Right kidney (tissue), 9 donors: ENCODE measurements at places on chromosomes 2 and 18.
A peak's percentile ranks its signal among the peaks of the same experiment; 100 is the strongest.

DNA sequence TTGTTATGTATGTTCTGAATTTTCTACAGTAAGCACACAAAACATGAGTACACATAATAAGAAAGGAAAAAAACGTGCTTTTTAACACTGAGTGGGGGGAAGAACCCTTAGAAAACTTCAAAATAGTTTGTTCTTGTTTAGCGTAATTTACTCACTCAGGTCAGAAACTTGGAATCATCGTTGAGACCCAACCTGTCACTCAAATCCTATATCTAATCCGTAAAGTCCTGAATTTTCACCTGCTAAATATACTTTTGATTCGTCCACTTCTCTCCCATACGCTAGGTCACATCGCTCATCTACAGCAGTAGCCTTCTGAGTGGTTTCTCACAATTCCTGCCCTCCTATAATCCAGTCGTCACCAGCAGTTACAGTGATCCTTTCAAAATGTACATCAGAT lies 767 bp downstream of the TPRKB start:
- no peak for DNase-seq

GRCh38 chr2:38284971-38285370 lies 92.1 kb downstream of the ATL2 start:
- no peak for DNase-seq

DNA sequence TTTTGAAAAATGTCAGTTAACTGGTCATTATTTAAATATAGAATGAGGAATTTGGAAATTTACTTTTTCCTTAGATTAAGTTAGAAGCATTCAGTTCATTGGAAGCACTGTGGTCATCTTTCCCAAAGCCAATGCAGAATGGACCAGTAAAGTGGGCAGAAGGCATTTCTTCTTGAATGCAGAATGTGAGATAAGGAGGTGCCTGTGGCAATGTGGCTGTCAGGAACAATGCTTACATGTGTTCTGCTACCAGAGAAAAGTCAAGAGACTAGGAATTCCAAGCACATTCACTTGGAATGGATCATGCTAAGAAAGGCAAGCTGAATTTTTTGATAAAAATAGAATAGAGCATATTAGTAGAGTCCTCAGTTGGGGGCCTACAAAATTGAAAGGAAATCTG lies 295.0 kb upstream of the KCNH7 start:
- no peak for DNase-seq

- no peak for DNase-seq
Measured at GRCh38 chr18:33660696-33661310, 82.8 kb downstream of the ASXL3 start.

GRCh38 chr2:48749291-48750127 lies 6.0 kb downstream of the LHCGR start:
- DNase-seq, result no peak

- DNase-seq, result no peak
Measured at GRCh38 chr18:3463051-3463450, 13.1 kb downstream of the TGIF1 start.

- DNase-seq, result no peak
Measured at GRCh38 chr2:73907840-73908452, 15.1 kb downstream of the ACTG2 start.

GRCh38 chr2:59484673-59485072 lies 1068.8 kb downstream of the BCL11A start:
- DNase-seq, result no peak

GRCh38 chr2:83764447-83765005 lies 694.6 kb downstream of the SUCLG1 start:
- DNase-seq, result no peak

GRCh38 chr2:100194951-100195350 lies 52.6 kb upstream of the AFF3 start:
- no peak for DNase-seq

DNA sequence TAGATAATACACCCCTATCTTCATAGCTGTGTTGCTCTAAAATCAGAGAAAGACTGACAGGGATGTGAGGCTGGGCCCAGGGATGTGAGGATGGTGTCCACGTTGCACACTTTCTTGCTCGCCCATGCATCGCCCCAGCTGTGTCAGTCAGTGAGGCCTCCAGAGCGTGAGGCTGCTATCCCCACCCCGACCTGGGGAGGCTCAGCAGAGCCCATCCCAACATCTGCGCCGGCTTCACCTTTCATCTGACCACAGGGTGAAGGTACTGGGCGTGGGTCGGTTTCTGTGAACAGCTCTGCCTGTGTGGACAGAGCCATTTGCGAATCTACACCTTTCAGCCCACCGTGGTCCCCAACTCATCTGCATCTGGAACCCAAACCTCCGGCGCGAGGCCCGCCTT lies 255.7 kb downstream of the HDAC4 start:
- DNase-seq, result no peak

GRCh38 chr2:107738266-107738665 lies 88.4 kb upstream of the RGPD4 start:
- DNase-seq, result peak; percentile 34

DNA sequence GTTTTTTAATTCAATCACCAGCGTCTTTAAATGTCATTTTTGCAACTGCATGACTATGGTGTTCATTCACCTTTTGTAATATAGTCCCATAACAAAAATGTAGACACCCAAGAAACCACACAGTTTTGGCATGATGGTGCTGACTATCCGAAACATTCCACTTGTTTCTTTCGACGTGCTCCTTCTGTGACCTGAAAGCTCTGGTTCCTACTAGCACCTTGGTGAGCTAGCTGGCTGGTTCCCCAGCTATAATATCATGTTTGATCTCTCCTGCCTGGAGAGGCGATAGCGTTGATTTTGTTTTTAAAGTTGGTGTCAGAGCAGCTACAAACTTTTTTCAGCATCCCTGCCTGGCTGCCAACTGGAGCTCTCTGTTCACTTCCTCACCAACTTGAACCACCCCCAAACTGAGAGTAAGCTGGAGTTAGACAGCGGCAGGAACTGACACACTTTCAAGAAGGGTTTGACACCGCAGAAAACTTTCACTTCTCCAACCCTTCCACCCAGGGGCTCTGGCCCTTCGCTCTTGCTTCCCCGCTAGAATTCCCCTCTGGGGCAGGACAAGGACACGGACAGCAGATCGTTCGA lies 1.1 kb downstream of the ATAD2B start:
- no peak for DNase-seq

DNA sequence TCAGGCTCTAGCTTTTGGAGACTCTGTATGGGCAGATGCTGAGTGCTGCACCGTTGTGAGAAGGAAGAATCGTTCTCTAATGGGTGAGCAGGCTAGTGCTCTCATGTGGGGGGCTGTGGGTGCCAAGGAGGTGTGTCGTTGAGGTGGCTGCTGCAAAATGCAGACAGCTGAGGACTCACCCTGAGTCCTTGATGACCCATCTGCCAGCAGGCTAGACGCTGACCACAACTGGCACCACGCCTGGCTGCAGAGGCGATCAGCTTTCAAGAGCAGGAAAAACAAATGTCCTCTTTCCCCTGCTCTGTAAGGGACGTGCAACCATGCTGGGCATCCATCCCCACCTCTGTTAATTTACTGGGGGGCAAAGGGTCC lies 48.2 kb downstream of the HAUS1 start:
- DNase-seq, result no peak

GRCh38 chr2:143217512-143218115 lies 88.4 kb downstream of the ARHGAP15 start:
- DNase-seq, result no peak

- no peak for DNase-seq
Measured at GRCh38 chr2:201194097-201194496, 11.2 kb downstream of the CASP10 start.

DNA sequence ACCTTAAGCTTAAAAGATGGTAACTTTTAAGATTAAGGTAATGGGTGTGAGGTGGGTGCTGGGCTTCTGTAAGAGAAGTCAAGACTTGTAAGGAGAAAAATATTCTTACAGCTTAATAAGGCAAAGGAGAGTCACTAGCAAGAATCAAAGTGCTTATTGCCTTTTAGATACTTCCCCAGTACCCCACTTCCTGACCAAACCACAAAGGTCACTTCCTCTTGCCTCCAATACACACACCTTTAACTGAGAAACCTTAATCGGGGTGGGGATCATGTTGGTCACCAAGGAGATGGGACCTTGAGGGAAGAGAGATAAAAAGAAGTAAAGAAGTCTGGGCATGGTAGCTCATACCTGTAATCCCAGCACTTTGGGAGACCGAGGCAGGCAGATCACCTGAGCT lies 10.6 kb upstream of the ATG16L1 start:
- DNase-seq, result no peak

- DNase-seq, result no peak
Measured at GRCh38 chr2:45814951-45815621, 163.6 kb downstream of the PRKCE start.

- DNase-seq, result no peak
Measured at GRCh38 chr2:46372475-46372874, 75.3 kb downstream of the EPAS1 start.

GRCh38 chr18:42141439-42141838 lies 186.4 kb downstream of the PIK3C3 start:
- DNase-seq, result no peak

DNA sequence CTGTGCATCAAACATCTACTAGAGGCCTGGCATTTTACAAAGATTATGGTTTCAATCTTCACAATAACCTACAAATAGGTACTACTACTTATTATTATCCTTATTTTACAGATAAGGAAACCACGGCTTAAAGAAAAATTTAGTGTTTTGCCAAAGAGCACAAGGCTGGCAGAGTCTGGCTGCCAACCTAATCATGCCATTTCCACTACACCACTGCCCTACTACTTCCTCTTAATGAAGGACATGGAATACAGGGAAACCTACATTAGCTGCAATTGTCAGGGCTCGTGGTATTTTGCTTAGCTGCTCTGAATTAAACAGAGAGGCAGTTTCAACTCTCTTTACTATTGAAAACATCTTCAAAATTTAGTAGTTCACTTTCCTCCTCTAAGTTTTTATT lies 5.9 kb downstream of the MBOAT2 start:
- no peak for DNase-seq

DNA sequence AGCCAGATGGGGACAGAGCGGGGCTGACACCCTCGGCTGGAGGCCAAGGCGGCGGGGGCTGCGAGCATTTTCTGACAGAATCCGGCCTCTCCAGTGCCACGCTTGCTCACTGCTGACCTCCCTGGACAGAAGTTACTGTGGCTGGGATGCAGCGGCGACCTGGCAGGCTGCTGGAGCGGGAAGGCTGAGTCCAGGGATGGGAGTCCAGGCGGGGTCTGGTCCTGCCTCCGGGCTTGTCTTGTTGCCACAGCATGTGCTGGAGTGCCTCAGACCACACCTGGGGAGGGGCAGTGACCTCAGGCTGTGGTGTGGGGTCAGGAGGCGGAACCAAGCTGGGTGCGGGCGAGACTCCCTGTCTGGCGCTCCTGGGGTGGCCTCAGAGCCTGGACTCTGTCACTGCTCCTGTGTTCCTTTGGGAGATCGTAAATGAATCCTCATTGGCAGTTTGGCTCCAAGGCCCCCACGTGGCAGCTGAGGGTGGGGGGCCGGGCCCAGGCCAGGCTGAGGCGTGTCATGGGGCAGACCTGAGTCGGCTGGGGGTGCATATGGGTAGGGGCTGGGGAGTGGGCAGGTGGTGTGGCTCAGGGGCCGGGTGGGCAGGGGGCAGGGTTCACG lies 5.5 kb downstream of the BOK start:
- DNase-seq, result peak; percentile 60

DNA sequence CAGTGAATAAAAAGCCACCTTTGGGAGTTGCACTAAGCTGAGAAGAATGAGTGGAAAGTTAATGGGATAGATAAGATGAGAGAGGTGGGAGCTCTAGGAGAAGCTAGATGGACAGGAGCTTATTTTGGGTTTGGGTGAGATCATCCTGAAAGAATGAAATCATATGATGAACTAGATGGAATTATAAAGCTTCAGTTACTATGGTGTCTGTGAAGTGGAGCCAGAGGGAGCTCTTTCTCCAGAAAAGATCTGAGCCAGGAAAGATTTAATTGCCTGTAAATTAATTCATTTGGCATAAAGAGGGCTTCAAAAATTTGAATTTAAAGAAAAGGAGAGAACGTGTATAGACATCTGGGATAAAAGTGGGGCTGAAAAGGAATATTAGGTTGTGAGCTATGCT lies 10.3 kb downstream of the DNAH6 start:
- DNase-seq, result no peak

- DNase-seq, result peak; percentile 1
Measured at GRCh38 chr2:142180820-142181533, 50.2 kb upstream of the LRP1B start.

- no peak for DNase-seq
Measured at GRCh38 chr2:24452502-24452885, 38.6 kb upstream of the NCOA1 start.

- DNase-seq, result no peak
Measured at GRCh38 chr2:11213975-11214374, 58.7 kb downstream of the SLC66A3 start.

DNA sequence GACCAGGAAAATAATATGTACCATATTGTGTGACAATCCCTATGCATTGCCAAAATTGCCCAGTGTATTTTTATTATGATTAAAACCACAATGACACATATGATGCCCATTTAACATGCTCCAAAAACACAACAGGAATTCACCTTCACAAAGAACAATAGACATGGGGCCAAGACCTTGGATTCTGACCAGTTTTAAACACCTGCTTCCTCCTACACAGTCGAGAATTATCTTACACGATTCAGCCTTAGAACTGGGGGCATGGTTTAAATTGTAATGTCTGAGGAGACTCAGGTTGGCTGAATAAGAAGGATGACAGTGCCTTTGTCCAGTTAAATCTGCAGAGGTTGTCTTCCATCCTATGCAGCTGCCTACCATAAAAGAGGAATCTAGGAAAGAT lies 212.7 kb downstream of the PLCL1 start:
- DNase-seq, result no peak

DNA sequence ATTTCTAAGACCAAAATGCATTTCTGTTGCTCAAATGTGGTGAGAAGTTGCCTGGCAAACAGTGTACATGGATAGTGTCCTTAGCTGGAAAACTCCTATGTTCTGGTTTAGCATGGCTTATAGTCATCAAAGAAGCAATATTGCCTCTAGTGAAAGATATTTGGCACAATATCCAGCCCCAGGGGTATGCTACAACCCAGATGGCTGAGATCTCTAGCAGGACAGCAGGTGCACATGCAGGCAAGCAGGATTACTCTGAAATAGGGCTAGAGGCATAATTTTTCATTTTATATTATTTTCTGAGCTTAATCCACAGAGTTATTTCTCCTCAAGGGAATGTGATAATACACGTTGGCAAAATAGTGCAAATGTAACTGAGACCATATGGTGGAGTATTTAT lies 34.0 kb downstream of the CCDC195 start:
- no peak for DNase-seq

DNA sequence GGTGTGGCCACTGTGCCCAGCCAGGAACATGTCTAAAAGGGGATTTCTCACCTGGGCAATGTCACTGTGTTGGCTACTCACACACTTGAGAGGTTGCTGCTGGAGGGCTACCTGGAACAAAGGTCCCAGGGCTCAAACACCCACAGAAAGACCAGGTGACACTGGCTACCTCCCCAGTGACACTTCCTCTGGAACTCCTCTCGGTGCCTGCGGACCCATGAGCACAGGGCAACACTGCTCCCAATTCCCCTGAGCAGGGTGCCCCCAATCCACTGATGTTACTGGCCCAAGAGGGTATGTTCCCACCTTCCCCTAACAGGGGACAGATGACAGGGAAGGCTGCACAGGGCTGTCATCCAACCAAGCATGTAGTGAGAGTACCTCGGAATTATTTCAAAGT lies 5.8 kb downstream of the NPPC start:
- no peak for DNase-seq
